Epithelial cell of prostate (primary cell): ENCODE measurements at places on chromosomes 1 and 21.

DNA sequence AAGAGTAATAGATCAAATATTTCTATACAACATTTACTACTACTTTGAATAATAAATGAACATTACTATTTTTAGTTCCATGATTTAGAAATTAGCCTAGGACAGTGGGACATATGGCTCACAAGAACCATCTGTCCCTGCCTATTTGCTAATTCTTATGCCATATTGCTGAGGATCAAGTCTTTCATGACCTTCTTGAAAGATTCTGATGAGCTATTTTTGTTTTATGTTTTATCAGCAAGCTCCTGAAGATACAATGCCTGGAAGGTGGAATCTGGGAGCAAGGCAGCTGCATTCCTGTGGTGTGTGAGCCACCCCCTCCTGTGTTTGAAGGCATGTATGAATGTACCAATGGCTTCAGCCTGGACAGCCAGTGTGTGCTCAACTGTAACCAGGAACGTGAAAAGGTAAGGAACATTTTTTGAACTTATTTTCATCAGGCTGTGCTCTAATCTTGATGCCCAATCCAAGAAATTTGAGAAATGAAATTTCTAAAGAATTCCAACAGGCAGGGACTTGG is 326.7 kb downstream of the PAPPA2 start:
- DNase-seq, result no peak

DNA sequence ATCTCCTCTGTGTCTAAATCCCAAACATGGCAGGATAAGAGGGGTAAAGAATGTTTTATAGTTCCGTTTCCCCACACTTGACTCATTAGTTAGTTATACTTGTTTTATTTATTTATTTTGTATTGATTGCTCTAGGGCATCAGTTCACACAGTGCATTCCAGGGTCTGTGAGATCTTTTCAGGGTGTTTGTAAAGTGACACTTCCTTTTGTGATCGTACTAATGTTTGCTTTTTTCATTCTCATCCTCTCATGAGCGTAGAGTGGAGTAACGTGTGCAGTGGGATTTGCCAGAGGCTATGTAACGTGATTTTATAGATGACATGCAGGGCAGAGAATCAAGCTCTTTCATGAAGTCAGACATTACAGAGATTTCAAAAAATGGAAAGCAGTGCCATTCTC is 103.2 kb downstream of the SCCPDH start:
- peak; percentile 27 for DNase-seq

GRCh38 chr21:32392880-32393676 is at the start of gene URB1:
URB1 (minus strand) TSS chr21:32393012; CDS start chr21:32392910, 102 bp downstream.
- DNase-seq, result no peak

GRCh38 chr1:231563247-231563646 is 34.8 kb downstream of the TSNAX start:
- DNase-seq, result no peak
